ENCODE measurements at places on chromosomes 1 and 21.

- H3K4me3 ChIP-seq = no peak overlapping the region
- H3K36me3 ChIP-seq = no peaks in the 10 kb centered on the region
- no peak for DNase-seq
- no peak overlapping the region for H3K27ac ChIP-seq
- H3K4me1 ChIP-seq = no peaks in the 10 kb centered on the region
Measured at GRCh38 chr1:228430243-228430642, 13.6 kb upstream of the TRIM17 start.

DNA sequence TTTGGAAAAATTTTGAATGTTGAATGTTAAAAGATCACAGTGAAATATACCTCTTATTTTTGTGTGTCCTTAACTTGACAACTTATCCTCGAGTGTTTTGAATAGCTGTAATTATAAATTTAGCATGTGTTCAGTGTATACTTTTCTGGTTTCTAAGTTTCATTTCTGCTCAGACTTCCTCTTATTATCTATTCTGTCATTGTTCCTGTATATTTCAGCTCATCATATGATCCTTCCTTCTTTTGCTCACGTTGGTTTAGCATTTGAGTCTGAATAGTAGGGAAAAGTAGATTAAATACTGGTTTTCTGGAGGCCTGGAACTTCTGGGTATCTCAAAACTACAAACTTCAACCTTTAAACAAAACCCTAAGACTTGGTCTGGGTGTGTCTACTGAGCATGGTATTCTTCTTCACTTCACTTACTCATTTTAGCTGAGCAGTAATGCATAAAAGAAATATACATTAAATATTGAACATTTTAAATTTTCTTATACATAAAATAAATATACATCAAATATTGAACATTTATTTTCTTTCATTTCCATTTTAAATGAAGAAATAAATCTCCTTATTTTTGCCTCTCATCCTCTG is 3.3 kb upstream of the ATP6V1G3 start:
- H3K36me3 ChIP-seq = no peaks in the 10 kb centered on the region
- peaks cover 23% of the 10 kb centered on the region for H3K4me1 ChIP-seq
- peak overlapping the region; percentile 60 for H3K27ac ChIP-seq

GRCh38 chr1:40092706-40093639 is 4.1 kb downstream of the PPT1 start:
- H3K27me3 ChIP-seq = no peaks in the 10 kb centered on the region
- peaks cover 30% of the 10 kb centered on the region for H3K4me1 ChIP-seq
- peak overlapping the region; percentile 24 for H3K27ac ChIP-seq

GRCh38 chr1:199907361-199907760 is 120.1 kb upstream of the NR5A2 start:
- no peaks in the 10 kb centered on the region for H3K4me1 ChIP-seq
- DNase-seq = no peak
- no peaks in the 10 kb centered on the region for H3K36me3 ChIP-seq

DNA sequence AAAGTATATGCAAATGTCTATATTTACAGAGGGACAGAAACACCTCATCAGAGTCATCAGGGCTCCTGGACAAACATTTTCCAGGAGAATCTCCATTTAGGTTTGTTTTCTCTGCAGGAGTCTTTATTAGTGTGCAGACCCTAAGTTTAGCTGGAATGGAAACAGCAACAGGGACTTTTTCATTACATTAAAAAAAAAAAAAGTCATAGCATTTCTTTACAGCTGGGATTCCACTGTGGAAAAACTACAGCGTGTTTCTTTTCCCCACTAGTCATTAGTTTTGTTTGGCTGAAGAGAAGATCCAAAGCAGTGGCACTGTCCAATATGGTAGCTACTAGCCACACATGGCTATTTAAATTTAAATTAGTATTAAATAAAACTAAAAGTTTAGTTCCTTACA is 49.6 kb downstream of the LHX4 start:
- peaks cover 6% of the 10 kb centered on the region for H3K4me1 ChIP-seq
- H3K27ac ChIP-seq = no peak overlapping the region
- DNase-seq = no peak
- H3K36me3 ChIP-seq = peaks cover 22% of the 10 kb centered on the region

GRCh38 chr1:210448297-210448892 is 119.7 kb downstream of the HHAT start:
- H3K4me3 ChIP-seq = no peak overlapping the region
- peak; percentile 12 for DNase-seq
- no peak overlapping the region for H3K27ac ChIP-seq
- no peaks in the 10 kb centered on the region for H3K27me3 ChIP-seq
